ENCODE measurements at places on chromosomes 16 and 17.

DNA sequence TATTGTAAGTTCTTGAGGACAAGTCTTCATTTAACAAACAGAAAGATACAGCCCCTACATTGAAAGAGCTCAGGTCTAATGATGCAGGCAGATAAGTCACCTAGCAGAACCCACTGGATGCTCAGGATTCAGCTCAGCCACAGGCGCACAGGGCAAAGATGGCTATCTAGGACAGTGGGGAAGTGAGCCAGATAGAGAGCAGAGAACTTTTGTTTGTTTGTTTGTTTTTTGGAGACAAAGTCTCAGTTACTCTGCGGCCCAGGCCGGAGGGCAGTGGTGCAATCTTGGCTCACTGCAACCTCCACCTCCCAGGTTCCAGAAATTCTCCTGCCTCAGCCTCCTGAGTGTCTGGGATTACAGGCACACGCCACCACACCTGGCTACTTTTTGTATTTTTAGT lies 20.4 kb downstream of the METTL2A start:
- DNase-seq: no peak

DNA sequence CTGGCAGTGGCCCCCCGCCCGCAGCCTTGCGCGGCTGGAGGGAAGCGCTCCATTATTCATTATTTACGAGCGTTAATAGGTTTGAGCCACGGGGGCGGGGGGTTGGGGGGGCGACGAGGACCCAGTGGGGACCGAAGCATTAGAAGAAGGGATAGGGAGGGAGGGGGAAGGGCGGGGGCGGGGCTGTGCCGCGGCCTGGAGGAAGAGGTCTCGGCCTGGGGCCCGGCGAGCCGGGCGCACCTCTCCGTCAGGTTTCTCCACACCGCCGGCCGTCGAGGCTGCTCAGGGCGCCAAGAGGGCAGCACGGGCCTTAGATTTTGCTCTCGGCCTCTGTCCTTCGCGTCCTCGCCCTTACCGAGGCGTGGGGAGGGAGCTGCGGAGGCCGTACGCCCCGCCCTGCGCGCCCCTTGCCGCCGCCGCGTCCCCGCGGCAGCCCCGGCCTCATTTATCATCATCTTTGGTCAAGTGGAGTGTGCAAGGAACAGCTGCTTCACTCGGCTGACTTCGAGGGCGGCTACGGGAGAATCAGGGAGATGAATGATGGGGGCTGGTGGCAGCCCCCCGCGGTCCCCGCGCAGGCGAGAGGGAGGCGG lies 54.2 kb downstream of the SREBF1 start:
- peak; percentile 76 for DNase-seq

- DNase-seq: no peak
Measured at GRCh38 chr16:20049831-20050230, 23.9 kb downstream of the GPR139 start.

GRCh38 chr17:2995886-2996809 lies 67.3 kb downstream of the OR1D5 start:
- DNase-seq: no peak

DNA sequence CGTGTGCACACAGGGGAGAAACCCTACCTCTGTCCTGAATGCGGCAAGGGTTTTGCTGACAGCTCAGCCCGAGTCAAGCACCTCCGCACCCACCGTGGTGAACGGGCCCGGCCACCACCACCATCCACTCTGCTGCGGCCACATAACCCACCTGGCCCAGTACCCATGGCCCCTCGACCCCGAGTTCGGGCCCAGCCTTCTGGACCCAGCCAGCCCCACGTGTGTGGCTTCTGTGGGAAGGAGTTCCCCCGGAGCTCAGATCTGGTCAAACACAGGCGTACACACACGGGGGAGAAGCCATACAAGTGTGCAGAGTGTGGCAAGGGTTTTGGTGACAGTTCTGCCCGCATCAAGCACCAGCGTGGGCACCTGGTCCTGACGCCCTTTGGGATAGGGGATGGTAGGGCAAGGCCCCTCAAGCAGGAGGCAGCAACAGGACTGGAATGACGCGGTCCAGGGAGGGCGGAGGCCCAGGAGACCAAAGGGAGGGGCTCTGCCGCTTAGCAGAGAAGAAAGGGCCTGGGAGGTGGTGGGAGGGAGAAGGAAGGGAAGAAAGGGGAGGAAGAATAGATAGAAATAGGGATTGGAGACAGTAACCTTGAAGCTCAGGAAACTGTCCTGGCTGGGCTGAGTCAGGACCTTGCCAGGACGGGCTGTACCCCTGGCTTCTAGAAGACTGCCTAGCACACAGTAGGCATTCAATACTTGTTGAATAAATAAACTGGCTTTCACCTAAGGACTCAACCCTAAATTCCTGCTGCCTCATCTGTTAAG lies 3.6 kb downstream of the ZNF48 start:
- no peak for DNase-seq

- DNase-seq: no peak
Measured at GRCh38 chr17:72901657-72902056, 190.8 kb downstream of the SLC39A11 start.

DNA sequence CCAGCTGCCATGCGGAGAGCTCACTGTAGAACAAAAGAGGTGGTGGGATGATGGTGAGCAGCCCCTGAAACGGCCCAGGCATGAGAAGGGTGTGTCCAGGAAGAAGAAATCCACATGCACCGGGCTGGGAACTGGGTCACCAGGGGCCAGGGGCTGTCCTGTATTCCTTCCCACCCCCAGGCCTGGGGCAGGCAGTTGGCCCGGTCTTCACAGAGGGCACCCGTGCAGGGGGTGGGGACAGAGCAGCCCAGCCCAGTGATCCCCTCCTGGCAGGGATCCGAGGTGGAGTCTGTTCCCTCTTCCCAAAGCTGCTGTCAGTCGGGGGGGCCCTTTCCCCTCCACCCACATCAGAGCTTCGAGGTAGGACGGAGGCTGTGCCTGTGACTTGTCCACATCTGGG lies 9.2 kb downstream of the HS3ST6 start:
- DNase-seq: no peak

DNA sequence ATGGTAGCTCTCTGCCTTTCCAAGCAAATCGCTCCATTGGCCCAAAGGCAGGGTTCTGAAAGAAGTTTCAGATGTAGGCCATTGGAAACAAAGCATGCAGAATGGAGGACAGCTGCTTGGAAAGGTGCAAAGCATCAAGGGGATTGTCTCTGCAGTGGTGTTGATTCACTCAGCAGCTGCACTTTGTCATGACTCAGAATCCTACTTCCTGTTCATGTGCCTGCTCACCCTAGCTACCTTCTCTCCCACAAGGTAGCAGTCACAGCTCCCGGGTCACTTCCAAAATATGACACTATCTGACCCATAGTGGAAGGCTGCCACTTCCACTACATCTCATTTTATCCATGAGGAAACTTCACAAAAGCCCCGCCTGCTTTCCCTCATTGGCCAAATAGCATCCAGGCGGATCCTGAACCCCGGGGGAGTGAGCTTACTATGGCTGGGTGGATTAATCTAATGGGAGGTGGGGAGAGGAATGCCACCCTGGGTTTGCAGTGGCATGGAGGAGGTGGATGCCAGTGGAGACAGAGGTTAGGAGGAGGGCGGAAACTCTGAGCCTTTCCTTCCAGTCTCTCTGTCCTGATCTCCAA lies 74.7 kb upstream of the NKD1 start:
- DNase-seq: no peak

All from substantia nigra (tissue), 51 donors.